Smooth muscle cell of the pulmonary artery (primary cell): ENCODE measurements at places on chromosomes 1 and 21. TPM values are rescaled to one million over a fixed set of nuclear protein-coding genes. Genes with fewer than 3 reads are reported as not detected.

Gene S100A9
- total RNA-seq, result 0.56 TPM in 1 of 2 replicates, not detected in the other

Gene KLHDC9
- total RNA-seq, result 0.98 and 1.2 TPM in 2 replicates

Gene OLFML2B
- total RNA-seq, result 2.2 and 19.4 TPM in 2 replicates

Gene PSMB2
- total RNA-seq, result 25.2 and 25.6 TPM in 2 replicates

Gene LCE1C
- not detected in 2 replicates for total RNA-seq

Gene LCE3C
- total RNA-seq, result not detected in 2 replicates

Gene AHDC1
- 20.2 and 21.6 TPM in 2 replicates for total RNA-seq

Gene TNFSF18
- total RNA-seq, result 0.46 and 0.53 TPM in 2 replicates

Gene OSCP1
- 8.6 and 10.1 TPM in 2 replicates for total RNA-seq

Gene CELA3B
- not detected in 2 replicates for total RNA-seq

Gene NR1I3
- total RNA-seq, result not detected in 2 replicates

Gene HPCA
- total RNA-seq, result not detected in 2 replicates

Gene PPP2R5A
- 17.5 and 26.2 TPM in 2 replicates for total RNA-seq

Gene TMEM222
- 26.3 and 34.8 TPM in 2 replicates for total RNA-seq

Gene HMGN1
- 108 and 121 TPM in 2 replicates for total RNA-seq

Gene UBXN10
- total RNA-seq, result not detected in 2 replicates

Gene S100A2
- total RNA-seq, result 0.98 and 2.4 TPM in 2 replicates
